ENCODE measurements at places on chromosomes 12 and 14.

DNA sequence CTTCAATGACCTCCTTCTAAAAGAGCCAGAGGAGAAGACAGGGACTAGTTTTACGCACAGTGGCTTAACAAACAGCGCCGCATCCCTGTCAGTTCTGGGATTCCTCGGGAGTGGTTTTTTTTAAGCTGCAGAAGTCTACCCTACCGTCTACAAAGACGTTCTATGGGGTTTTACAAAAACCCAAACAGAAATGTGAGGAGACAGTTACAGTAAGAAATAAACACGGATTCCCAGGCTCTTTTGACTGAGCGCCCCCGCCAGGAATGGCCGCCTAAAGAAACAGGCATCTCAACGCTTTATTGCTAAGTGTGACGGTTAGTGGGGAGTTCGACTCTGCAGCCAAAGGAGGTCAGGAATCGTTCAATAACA is 484 bp downstream of the ALKBH1 start:
- DNase-seq = no peak

- no peak for DNase-seq
Measured at GRCh38 chr14:93033084-93033982, 82.4 kb downstream of the ITPK1 start.

DNA sequence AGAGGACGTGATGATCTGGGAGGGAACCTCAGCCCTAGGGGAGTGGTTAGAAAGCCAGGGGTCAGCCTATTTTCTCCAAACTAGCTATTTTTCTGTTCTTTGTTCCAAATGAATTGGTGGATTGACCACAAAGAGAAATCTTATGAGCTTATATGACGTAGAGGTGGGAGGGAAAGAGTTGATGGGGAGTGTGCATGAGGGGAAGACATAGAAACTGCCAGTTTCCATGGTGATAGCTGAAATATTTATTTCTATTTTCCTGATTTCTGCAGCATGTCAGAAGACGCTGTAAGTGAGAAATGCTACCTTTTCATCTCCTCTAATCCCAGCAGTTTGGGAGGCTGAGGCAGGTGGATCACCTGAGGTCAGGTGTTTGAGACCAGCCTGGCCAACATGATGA is 51.4 kb upstream of the CISTR start:
- no peak for DNase-seq

DNA sequence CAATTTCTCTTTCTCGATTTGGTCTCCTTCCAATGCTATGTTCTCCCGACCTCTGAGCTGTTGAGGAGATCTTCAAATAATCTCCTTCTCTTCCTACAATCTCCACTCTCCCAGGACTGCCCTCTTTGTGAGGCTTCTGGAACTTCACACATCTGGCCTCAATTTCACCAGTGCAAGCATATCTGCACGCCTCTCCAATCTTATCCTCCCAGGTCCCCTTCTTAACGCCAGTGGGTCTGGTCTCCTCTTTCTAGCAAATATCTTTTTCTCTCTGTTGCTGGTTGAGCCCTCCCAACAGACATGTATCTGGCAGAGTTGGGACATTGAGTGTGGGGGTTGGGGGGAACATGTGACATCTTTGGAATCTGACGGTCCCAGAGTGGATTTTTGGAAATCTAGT is 17.9 kb downstream of the RTL1 start:
- no peak for DNase-seq

- DNase-seq = peak; percentile 19
Measured at GRCh38 chr14:20606190-20606901, 15.2 kb upstream of the RNASE12 start.

DNA sequence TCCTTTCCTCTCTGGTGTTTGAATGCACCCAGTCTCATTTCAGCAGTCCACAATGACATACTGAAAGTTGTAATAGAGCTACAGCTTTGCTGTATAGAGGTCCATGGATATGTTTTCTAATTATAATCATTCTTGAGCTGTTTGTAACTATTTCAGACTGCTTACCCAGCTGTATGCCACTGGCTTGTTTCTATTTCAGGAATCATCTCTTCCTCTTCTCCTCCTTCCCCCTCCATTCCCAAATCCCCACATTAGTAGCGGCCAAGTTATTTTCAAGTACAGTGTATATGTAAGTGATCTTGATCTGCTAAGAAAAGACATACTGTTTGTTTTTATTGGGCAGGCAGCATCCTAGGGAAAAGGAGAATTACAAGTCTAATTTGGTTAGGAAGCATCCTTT is 775.0 kb downstream of the DIO2 start:
- no peak for DNase-seq

DNA sequence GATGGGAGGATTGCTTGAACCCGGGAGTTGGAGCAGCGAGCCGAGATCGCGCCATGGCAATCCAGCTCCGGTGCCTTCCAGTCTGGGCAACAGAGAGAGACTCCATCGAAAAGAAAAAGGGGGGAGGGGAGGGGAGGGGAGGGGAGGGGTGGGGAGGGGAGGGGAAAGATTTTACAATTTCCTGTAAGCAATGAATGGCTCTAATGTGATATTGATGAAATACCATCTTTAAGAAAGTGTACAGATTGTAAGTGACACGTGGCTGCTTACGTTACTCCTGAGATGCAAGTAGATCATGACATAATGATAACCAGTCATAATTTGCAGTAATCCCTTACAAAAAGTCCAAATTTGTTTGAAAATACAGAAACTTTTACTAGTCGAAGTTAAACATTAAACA is 1.4 kb downstream of the SLC25A21 start:
- DNase-seq = no peak

DNA sequence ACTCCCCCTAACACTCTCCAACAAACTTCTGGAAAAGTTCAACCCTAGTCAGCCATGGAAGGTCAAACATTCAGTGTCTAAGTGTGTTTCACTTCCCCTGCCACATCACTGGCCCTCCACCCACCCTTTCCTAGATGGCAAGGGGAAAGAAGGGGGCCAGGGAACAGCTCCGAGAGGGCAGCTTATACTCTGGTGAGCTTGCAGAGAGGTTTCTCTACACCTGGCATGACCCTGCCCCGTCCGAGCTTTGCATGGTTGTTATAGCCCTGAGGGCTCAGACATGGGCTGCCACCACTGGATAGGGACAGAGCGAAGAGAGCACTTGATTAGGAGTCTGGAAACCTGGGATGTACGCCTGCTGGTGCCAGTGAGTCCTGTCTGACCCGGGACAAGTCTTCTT is 4.0 kb downstream of the ACVRL1 start:
- no peak for DNase-seq

- peak; percentile 59 for DNase-seq
Measured at GRCh38 chr12:26125400-26126339, 833 bp upstream of the BHLHE41 start.

DNA sequence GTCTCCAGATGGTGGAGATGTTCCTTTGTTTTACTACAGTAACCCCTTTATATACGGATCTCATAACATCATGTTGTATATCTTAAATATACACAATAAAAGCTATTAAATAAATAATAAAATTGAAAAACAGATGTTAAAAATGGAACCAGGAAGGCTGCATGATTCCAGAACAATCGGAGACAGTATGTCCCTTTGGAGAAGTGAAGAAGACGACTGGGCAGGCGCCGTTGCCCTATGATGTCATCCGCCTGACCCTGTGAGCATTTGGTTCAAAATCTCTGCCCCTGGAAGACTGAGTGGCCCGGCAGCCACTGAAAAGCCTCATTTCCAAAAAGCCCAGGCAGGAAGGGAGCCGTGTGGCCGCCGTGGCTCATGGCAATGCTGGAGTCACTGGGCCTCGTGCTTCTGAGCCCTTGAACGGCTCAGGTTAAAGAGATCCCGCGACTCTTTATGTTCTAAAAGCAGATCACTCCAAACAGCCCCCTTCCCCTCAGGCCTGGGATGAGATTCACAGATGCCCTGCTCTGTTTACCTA is 30.8 kb downstream of the RIMBP2 start:
- DNase-seq = no peak

DNA sequence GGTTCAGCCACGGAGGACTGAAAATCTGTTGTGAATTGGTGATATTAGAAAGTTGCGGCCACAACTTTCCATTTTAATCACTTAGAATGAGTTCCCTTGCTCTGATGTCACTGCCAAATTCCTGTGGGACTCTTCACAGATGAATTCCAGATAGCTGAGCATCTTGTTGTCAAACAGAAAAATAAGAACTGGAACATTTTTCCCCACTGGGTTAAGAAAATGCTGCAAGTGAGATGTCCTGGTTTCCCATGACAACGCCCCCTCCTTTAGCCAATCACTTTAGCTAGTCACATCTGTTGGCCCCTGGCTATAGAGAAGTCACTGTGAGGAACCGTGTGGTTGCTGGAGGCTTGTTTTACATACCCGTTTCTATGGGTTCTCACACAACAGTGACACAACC is 135.9 kb downstream of the KTN1 start:
- DNase-seq = no peak

- DNase-seq = no peak
Measured at GRCh38 chr14:36065831-36066230, 110.7 kb downstream of the PTCSC3 start.

Data from NCI-H446 treated with DMSO at 0.1 percent for 48 hours (cell line).